ENCODE measurements at places on chromosomes 7 and 10.

- DNase-seq, result no peak
Observed at GRCh38 chr7:147567043-147567442, 1023.5 kb upstream of the C7orf33 start.

- no peak for DNase-seq
Observed at GRCh38 chr10:25978771-25979170, 44.7 kb downstream of the MYO3A start.

DNA sequence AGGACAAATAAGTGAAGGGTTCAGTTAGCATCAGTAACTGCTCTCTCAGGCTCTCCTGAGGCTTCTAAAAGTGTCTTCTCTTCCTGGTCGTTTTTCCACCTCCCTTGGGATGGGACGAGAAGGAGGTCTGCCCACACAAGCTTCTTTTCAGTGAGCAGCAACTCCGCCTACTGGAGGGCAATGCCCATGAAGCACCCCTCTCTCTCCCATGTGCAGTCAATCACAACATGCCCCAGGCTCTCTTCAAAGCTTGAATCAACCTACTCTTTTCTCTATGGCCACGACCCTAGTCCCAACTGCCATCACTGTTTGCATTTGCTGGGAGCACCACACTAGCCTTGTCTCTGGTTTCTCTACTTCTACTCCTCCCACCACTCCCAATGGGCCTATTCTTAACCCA lies 135.6 kb downstream of the RPS24 start:
- no peak for DNase-seq

GRCh38 chr10:63593576-63593975 lies 72.4 kb downstream of the REEP3 start:
- DNase-seq, result no peak

GRCh38 chr10:72637398-72637857 lies 11.5 kb upstream of the MICU1 start:
- DNase-seq, result no peak
